Activated CD4-positive, alpha-beta T cell treated with anti-CD3 and anti-CD28 coated beads, Interleukin-2, amount 50 U/mL, for 4 hours (primary cell): ENCODE measurements at places on chromosomes 4 and X.
A peak's percentile ranks its signal among the peaks of the same experiment; 100 is the strongest.

DNA sequence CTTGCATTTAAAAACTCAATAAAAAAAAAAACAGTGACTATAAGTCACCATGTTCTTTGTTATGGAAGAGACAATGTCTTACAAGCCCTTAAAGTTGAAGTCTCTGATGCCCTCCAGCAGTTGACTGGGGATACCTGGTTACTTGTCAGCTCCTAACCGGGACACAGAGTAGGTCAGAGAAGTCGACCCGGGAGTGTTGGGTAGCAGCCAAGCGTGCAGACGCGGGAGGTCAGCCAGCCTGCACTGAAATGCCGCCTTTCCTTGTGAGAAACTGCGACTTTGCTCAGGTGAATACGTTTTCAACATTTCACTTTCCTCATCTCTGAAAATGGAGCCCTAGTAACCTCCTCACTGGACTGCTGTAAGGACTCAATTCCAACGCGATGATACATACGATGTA, 81.8 kb downstream of the F11 start:
- DNase-seq: no peak

DNA sequence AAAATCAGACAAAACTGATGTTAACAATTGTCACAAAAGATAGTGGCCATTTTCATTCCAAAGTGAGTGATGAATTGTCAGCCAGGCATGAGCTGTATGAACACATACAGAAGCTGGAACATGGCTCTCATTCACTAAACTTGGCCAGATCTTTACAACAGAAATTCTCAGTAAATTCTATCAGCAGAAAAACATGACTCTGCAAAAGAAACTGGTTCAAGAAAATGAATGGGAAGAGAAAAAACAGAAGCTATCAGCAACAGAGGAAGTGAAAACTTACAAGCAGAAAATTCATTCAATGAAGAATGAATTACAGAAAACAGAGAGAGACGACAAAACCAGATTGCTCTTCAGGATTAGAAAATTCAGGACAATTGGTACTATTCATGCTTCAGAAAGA, 249.6 kb downstream of the COL25A1 start:
- no peak for DNase-seq

- DNase-seq: peak; percentile 76
Measured at GRCh38 chr4:128810871-128811570, 1.5 kb downstream of the JADE1 start.

- no peak for DNase-seq
Measured at GRCh38 chrX:103017542-103017941, 46.4 kb downstream of the BEX1 start.

DNA sequence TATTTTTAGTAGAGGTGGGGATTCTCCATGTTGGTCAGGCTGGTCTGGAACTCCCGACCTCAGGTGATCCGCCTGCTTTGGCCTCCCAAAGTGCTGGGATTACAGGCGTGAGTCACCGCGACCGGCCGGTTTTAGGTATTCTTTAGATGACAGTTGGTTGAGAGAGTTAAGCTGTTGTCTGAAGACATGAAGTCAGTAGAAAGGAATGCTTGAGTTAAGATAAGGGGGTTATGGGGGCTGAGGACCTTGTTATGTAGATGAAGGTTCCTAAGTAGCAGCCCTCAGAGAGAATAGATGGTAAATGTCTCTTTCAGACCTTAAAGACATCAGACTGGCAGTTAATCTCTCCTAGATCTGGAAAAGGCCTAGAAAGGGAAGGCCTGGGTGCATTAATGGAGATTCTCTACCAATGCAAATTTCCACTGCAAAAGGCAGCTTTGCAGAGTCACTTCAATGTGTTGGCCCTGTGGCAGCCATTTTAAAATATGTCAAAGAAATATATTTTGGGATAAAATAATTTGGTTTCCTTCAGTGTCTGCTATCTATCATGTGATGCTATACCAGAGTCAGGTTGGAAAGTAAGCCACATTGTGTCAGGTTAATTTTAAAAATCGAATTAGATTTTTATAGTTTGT, 6.4 kb upstream of the ZNF674 start:
- DNase-seq: no peak

- no peak for DNase-seq
Measured at GRCh38 chrX:106606571-106606970, 5.2 kb upstream of the RADX start.

GRCh38 chr4:7040765-7041164, 2.4 kb upstream of the TADA2B start:
- DNase-seq: no peak

- DNase-seq: no peak
Measured at GRCh38 chrX:24229400-24229879, 79.9 kb downstream of the ZFX start.

- no peak for DNase-seq
Measured at GRCh38 chr4:38290366-38290765, 330.2 kb downstream of the PTTG2 start.

- DNase-seq: no peak
Measured at GRCh38 chrX:125895518-125895917, 270.6 kb downstream of the DCAF12L2 start.

DNA sequence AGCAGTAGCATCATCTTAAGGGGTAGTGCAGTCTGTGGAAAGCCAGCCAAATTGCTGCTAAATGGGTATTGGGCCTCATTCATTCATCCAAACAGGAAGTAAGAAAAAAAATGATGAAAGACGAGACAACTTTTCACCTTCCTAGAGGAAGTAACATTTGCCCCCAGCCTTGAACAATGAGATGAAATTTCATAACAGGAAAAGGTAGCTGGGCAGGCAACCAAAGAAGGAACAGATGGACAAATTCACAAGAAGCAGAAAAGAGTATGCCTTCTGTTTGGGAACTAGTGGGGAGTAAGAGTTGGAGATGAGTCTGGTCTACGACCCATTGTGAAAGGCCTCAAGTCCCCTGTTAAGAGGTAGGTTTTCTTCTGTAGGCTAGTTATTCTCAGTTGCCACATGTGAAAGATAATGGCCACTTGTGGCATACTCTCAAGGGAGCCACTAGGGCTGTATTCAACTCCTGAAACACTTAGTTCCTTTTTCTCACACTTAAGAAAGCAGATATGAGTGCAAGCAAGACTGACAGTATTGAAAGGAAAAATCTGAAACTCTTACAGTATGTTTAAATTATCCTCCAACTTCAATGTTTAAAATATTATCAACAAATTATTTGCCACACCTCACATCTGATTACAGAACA, 190.4 kb downstream of the AR start:
- no peak for DNase-seq

- DNase-seq: no peak
Measured at GRCh38 chr4:25301471-25301870, 11.1 kb upstream of the ZCCHC4 start.

- DNase-seq: no peak
Measured at GRCh38 chrX:131979116-131979515, 44.0 kb upstream of the STK26 start.

GRCh38 chr4:13829457-13829856, 201.9 kb upstream of the BOD1L1 start:
- no peak for DNase-seq

- DNase-seq: no peak
Measured at GRCh38 chr4:42150653-42151567, 1.5 kb downstream of the BEND4 start.

DNA sequence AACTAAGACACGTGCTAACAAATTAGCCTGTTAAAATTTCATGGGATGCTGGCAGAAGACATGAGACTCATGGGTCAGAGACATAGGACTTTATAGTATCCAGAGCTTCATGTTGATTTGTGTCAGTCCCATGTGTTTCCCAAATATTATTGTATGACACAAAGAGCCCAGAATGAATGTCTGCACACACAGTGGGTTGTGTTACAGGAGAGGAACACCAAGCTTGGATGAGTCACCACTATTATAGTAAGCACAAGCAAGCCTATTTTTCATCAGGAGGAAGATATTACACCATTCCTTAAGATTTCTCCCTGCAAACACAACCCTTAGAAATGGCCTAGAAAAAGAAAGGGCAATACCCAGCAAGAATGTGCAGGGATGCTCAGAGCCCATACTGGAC, 15.4 kb downstream of the BBS12 start:
- no peak for DNase-seq

DNA sequence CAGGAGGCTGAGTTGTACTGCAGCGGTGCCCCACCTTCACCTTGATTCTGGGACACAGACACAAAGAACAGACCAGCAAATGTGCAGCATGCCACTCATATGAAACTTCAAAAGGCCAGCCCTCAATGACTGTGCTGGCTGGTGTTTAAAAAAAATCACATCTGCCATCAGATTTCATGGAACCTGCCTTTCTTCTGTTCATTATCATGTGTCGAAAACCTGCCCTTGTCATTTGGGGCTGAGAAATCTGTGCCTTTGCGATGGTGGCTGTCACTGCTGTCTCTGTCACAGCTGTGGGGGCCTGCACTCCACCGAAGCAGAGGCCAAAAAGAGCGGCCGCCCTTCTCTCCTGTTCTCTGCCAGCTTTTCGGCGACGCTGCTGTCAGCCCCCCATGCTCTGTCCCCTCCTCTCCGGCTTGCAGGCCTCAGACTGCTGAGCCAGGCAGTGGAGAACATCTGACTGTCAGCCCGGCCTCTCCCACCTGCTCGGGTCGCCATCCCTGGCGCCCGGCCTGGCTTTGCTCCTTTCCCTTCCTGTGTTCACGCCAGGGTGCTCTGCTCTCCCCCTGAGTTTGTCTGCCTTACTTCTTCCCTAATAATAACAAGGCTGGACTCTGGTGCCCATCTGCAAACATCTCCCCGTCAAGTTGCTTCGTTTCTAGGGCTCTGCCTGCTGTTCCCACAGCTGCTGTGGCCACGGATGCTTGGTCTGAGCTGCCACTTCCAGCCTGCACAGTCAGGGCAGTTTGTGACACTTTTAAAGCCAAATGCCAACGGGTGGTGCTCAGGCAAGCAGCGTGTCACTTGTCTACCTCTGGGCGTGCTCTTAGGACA, 355.2 kb downstream of the UNC5C start:
- no peak for DNase-seq

GRCh38 chr4:53956053-53956452, 108.4 kb downstream of the CHIC2 start:
- no peak for DNase-seq

DNA sequence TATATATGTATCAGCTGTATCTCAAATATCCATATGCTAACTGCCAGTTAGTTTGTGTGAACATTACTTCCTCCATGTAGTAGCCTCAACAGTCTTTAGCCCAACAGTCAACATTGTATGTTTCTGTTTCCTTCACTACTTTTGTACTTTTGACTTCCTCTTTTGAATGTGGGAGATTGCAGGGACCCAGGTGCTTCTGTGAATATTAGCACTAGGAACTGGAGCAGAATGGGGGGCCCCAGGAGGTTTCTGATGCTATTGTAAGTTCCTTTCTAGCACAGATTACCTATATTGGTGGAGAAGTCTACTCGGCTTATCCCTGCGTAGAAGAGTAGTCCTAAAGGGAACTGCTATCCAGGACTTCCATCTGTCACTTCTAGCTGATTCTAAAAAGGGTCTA, 2.3 kb downstream of the PLAC8 start:
- DNase-seq: no peak

- DNase-seq: no peak
Measured at GRCh38 chr4:169998981-169999380, 27.2 kb downstream of the MFAP3L start.

- no peak for DNase-seq
Measured at GRCh38 chr4:140246216-140246615, 92.2 kb upstream of the MAML3 start.

GRCh38 chr4:160352637-160353036, 1249.8 kb downstream of the RAPGEF2 start:
- no peak for DNase-seq

DNA sequence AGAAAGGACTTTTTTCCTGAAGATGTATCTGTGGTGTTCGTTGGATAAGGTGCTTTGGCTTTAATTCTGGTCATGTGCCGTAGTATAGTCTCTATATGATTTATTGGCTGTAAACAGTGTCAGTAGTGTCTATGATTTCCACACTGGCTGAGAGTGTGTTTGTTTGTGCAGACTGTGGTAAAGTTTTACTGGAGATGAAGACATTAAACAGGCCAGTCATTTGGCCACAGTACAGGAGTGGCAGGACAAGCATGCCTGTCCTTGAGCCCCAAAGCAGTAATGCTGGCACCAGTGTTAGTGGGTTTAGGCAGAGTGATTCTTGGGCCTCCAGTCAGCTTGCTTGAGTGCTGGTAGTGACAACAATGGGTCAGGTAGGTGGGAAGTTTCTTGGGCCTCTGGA, 1023.9 kb upstream of the GRID2 start:
- DNase-seq: no peak

- no peak for DNase-seq
Measured at GRCh38 chr4:83964996-83965541, 429.2 kb downstream of the GPAT3 start.
